Foreskin keratinocyte (primary cell): ENCODE measurements at places on chromosomes 16 and 17. TPM values are rescaled to one million over a fixed set of nuclear protein-coding genes. Genes with fewer than 3 reads are reported as not detected.
A peak's percentile ranks its signal among the peaks of the same experiment; 100 is the strongest.

DNA sequence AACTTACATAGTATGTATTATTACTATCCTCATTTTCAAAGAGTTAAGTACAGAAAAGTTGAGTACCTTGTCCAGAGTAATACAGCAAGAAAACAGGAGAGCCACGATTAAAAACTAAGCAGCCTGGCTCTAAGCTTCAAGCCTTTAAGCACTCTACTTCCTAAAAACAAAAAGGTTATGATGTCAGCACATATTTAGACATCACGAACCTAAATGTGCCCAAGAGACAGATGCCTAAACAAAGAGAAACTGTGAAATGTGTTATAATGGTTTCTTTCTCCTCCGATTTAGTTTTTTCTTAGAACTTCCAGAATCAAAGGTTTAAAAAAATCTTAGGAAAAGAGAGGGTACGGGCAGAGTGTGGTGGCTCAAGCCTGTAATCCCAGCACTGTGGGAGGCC, 151.0 kb downstream of the VPS53 start:
- DNase-seq: no peak

DNA sequence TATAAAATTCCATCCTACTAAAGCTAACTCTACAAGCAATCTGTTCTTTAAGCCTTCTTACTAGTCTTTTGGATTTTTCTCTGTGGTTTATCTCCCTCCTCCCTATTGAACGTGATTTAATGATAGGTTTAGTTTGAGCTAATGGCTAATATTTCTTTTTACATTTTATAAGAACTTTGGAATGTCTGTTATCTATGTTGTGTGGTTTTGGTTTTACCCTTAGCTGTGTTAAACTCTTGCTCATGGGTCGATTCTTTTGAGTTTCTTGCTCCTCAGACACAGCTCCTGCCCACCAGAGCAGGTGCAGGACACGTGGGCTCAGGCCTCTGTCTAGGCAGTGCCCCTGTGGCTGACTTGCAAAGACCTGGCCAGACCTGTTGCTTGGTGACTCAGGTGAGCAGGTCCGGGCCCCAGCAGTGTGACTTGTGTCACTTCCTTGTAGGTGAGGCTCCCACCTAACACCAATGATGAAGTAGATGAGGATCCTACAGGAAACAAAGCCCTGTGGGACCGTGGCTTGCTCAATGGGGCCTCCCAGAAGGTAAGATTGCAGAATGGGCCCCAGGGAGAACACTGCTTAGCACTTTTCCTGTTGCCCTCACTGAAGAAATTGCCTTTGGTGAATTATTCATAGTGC, 45.1 kb downstream of the SF3B3 start:
- DNase-seq: peak; percentile 83

DNA sequence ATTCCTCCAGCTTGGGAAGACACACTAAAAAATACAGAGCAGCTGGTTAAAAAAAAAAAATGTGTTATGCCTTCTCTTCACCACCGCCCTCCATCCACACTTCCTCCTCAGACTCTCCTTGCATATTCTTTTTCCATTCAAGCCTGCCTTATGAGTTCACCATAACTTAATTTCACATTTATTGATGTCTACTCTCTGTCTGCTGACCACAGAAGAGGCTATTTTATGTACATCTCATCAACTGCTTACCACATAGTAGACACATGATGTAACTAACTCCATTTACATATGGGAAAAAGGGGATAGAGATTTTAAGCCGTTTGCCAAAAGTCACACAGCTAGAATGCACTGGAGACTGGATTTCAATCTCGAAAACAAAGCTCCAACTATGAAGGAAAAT, 409.8 kb downstream of the CDH11 start:
- DNase-seq: no peak

- no peak for DNase-seq
Observed at GRCh38 chr16:69350536-69351133, 951 bp downstream of the TMED6 start.

DNA sequence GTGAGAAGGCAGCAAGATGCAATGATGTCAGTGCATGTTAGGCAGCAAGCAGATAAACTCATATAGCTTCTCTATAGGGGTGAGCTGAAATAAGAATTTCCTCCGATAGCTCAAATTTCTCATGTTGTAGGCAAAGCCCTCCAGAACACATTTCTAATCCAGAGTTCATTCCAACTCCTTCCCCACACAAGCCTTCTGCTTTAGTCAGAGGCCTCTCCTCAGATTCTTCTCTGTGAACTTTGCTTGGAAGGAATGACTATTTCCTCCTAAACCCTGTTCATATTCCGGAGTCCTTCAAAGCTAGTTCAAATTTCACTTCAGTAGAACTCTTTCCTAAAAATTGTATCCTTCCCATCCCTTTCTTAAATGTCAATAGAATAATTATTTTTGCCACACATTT, 144.8 kb downstream of the KCNJ2 start:
- DNase-seq: no peak

DNA sequence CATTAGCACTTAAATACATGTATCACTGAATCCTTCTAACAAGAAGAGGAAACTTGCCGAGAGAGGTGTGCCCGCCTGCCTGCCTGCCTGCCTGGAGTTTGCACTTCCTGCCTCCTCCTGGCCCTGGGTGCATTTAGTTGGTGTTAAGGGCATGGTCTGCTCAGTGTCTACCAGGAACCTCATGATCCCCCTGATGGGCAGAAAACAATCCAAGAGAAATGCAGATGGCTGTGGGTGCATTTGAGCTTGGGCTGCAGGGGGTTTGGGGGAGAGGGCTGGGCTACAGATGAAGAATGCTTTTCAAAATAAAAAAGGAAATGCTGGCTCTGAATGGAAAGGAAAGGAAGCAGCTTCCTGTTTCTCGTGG, 10.1 kb downstream of the KSR1 start:
- no peak for DNase-seq

- DNase-seq: peak; percentile 28
Observed at GRCh38 chr16:71807905-71808592, 585 bp downstream of the AP1G1 start.

- no peak for DNase-seq
Observed at GRCh38 chr16:27340654-27341053, 26.9 kb downstream of the IL4R start.

DNA sequence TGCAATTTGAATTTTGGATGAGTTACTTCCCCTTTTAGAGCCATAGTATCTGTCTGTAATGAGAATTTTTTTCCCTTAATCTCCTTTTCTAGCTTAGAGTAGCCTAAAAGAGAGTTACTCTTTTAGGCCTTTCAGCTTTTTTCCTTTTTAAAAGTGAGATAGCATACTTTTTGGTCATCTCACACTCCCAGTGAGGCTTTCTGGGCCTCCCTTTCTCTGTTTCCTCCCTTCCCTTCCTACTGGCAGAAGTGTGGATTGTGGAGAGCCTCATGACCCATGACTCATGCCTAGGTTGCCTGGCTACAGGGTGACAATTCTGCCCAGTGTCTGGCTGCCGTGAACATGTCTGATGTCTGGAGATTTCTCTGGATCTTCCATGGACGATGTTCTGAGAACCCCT, 15.2 kb downstream of the KRT23 start:
- DNase-seq: peak; percentile 64

GRCh38 chr17:65008882-65009281, 47.7 kb downstream of the GNA13 start:
- DNase-seq: no peak

GRCh38 chr16:21001262-21001661, 100.7 kb downstream of the LYRM1 start:
- DNase-seq: peak; percentile 2

GRCh38 chr16:85389679-85390470, 223.2 kb upstream of the GSE1 start:
- DNase-seq: no peak

DNA sequence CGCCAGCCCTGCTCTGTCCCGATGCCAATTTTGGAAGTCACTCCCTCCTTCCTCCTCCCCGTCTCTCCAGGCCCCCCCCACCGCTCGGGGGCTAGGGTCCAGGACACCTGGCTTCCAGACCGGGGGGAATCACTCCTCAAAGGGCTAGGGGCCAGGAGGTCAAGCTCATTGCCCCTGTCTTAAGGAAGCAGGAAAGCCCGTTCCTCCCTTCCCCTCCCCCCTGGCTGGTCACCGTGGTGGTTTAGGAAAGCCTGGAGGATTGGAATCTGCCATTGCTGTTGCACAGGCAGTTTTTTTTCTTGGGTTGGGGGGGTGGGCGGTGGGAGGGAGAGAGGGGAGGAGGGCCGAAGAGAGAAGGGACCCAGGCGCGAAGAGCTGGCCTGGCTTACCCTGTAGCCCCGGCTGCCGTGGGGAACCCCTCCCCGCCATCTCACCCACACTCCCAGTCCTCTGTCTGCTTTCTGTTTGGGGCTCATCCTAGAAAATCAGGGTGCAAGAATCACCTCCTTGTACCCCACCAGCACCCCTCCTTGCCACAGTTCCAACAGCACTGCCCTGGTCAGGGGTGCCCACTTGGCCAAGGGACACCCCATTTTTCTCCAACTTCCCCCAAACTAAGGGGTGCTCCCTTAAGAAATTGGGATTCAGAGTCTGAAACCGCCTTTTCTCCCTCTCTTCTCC, 2.9 kb upstream of the BCL6B start:
- DNase-seq: no peak

- DNase-seq: no peak
Observed at GRCh38 chr17:36066365-36066985, 2.4 kb downstream of the CCL18 start.

DNA sequence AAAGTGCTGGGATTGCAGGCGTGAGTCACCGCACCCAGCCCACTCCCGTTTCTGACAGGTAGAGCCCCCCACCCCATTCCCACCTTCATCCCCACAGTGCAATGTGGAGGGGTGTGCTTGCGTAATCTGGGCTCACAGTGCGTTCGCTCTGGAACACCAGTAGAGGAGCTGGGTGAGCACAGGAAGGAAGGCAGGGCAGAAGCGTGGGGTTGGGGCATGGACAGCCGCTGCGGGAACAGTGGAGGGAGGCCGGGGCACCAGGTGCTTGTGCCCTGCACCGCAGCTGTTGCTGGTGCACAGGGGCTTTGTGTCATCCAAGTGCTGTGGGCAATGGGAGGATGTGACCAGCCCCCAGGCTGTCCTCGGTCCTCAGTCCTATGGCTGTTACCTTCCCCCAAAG, 24.7 kb downstream of the KDM8 start:
- no peak for DNase-seq

DNA sequence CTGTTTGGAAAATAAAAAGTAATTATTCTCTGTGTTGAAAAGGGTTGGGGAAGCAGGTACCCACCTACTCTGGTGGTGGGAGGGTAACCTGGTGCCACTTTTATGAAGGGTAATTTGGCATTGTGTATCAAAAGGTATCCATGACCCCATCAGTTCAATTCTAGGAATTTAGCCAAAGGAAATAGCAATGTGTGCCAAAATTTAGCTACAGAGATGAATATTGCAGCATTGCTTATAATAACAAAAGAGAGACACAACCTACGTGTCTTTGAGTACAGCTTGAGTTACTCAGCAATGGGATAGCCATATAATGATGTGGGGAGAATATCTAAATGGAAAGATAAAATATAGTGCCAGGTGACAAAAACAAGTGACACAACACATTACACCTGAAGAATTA, 170.7 kb downstream of the NTN1 start:
- no peak for DNase-seq

GRCh38 chr16:10485698-10486382, 94.6 kb downstream of the EMP2 start:
- peak; percentile 21 for DNase-seq

DNA sequence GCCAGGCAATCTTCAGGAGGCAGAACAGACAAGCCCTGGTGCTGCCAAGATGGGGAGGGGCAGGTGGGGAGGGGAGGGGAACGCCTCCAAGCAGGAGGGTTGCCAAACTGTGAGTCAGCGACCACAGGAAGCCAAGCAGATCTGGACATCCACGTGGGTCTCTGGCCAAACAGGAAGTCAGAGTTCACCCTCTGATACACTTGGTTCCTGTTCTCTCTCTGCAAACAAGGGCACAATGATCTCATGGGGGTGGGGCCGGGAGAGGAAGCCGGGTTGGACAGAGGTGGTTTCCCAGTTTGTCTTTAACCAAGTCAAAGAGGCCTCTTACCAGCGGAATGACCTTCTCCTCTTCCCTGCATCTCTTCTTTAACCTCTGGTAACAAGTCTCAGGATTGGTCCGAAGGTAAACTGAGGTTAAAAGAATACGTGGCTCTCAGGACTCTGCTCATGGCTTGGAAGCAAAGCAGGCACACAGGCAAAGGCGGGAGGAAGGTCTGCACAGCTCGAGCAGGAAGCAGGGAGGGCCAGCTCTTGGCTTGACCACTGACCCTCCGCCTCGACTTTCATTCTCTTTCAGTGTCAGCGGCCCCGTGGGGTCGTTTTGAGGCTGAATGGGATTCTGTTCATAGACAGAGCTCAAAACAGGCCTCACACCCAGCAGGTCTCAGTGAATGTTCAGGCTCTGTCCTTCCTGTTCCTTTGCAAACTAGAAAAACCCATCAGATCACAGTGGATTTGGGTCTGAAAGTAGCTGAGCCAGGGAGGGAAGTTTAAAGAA, 32.9 kb downstream of the TK2 start:
- peak; percentile 87 for DNase-seq

DNA sequence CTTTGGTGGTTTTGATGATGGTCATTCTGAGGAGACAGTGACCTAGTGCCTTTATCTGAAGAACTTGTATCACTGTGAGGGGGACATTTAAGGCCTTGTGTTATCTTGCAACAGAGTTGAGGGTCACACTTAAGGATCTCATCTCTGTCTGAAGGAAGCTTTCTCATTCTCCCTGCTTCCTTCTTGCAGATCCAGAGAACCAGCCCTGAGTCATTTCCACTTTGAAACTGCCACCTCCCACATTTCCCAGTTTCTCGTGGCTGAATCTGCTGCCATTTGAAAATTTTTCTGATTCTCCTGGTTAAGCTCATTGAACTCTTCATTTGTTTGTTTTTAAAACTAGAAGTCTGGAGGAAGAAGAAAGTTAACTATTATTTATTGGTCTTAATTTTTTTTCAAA, 190.2 kb upstream of the CDH11 start:
- no peak for DNase-seq

GRCh38 chr16:19527161-19527560, 3.4 kb downstream of the CCP110 start:
- DNase-seq: no peak

The TTYH2 gene
- 1.4 and 1.8 TPM in 2 replicates for polyA plus RNA-seq

The MYLK3 gene
- polyA plus RNA-seq: not detected in 2 replicates

The USP22 gene
- 47.7 and 48.8 TPM in 2 replicates for polyA plus RNA-seq

The B3GNT9 gene
- 7.9 and 9.6 TPM in 2 replicates for polyA plus RNA-seq

The SPN gene
- polyA plus RNA-seq: not detected in 2 replicates

The TCAP gene
- 0.11 and 0.17 TPM in 2 replicates for polyA plus RNA-seq

The CKLF gene
- 58.1 and 73.0 TPM in 2 replicates for polyA plus RNA-seq

The PLCD3 gene
- polyA plus RNA-seq: 85.8 and 97.4 TPM in 2 replicates

The LGALS9 gene
- polyA plus RNA-seq: 1.7 and 1.9 TPM in 2 replicates

The ATP2A3 gene
- 0.20 and 0.76 TPM in 2 replicates for polyA plus RNA-seq

The SDR42E1 gene
- polyA plus RNA-seq: 4.5 and 4.8 TPM in 2 replicates

The GINS2 gene
- 37.7 and 37.8 TPM in 2 replicates for polyA plus RNA-seq
